ENCODE measurements at places on chromosomes 7 and 10. TPM values are rescaled to one million over a fixed set of nuclear protein-coding genes. Genes with fewer than 3 reads are reported as not detected.
A peak's percentile ranks its signal among the peaks of the same experiment; 100 is the strongest.

DNA sequence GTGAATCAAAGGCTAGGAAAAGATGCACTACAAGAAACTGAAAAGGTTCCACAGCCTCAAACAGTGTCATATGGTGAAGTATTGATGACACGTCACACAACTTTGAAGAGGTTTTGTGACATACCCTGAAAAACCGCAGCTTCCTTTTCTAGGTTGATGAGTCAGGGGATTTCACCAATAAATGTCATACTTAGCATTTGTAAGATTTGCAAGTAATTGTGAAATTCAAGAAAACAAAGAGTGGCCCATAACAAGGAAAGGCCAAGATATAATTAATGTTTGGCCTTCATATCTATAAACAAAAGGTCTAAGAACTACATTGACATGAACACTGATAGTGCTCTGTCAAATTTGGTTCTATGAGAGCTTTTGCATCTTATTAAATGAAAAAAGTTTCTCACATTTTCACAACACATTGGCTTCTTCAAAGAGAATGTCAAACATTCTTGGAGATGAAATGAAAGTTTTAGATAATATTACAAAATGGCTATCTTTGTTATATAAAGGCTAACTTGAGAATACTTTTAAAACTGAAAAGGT is 62.0 kb upstream of the NAMPT start:
- H3K4me1 ChIP-seq = no peaks in the 10 kb centered on the region
- no peaks in the 10 kb centered on the region for H3K36me3 ChIP-seq
- H3K4me3 ChIP-seq = no peak overlapping the region
- no peak overlapping the region for H3K27ac ChIP-seq

The ZNF239 gene
- 10.3 TPM for total RNA-seq

GRCh38 chr7:80197627-80198026 is 63.0 kb downstream of the GNAI1 start:
- DNase-seq = no peak
- peaks cover 3% of the 10 kb centered on the region for H3K36me3 ChIP-seq
- no peaks in the 10 kb centered on the region for H3K27me3 ChIP-seq
- no peaks in the 10 kb centered on the region for H3K4me1 ChIP-seq
- no peak overlapping the region for H3K27ac ChIP-seq

The RBP3 gene
- not detected for total RNA-seq

- H3K27ac ChIP-seq = no peak overlapping the region
- peak; percentile 69 for DNase-seq
- H3K27me3 ChIP-seq = no peaks in the 10 kb centered on the region
- no peak overlapping the region for H3K4me3 ChIP-seq
- H3K4me1 ChIP-seq = peaks cover 6% of the 10 kb centered on the region
Measured at GRCh38 chr7:158495786-158496185, 91.8 kb downstream of the PTPRN2 start.

The MUC12 gene
- 7.0 TPM for total RNA-seq

DNA sequence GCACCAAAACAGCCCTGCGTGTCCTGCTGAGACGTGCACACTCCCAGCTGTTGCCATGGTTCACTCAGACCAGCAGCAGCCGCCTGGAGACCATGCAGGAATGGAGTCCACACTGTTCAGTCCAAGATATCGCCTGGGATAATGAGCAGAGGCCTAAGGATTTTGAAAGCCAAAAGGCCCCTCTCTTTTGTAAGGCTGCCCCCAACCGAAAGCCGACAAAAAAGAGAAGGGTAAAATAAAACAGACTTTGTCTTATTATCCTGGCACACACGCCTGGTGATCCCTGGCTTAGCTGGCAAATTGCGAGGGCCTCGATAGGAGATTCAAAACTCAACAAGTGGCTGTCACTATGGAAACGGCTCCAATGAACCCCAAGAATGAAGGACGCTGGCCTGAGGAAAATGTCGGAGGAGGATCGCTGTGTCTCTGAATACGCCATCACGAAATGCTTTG is 263.6 kb downstream of the SKIDA1 start:
- no peak overlapping the region for H3K27ac ChIP-seq
- no peaks in the 10 kb centered on the region for H3K36me3 ChIP-seq
- H3K4me3 ChIP-seq = no peak overlapping the region
- H3K27me3 ChIP-seq = no peaks in the 10 kb centered on the region

- no peaks in the 10 kb centered on the region for H3K36me3 ChIP-seq
- no peak overlapping the region for H3K27ac ChIP-seq
- H3K4me3 ChIP-seq = no peak overlapping the region
- no peaks in the 10 kb centered on the region for H3K4me1 ChIP-seq
- H3K27me3 ChIP-seq = no peaks in the 10 kb centered on the region
Measured at GRCh38 chr7:4267341-4268039, 414.6 kb upstream of the FOXK1 start.

GRCh38 chr10:25831080-25831479 is 102.9 kb upstream of the MYO3A start:
- H3K4me1 ChIP-seq = peaks cover 4% of the 10 kb centered on the region
- no peak for DNase-seq
- H3K27me3 ChIP-seq = no peaks in the 10 kb centered on the region
- H3K4me3 ChIP-seq = no peak overlapping the region

DNA sequence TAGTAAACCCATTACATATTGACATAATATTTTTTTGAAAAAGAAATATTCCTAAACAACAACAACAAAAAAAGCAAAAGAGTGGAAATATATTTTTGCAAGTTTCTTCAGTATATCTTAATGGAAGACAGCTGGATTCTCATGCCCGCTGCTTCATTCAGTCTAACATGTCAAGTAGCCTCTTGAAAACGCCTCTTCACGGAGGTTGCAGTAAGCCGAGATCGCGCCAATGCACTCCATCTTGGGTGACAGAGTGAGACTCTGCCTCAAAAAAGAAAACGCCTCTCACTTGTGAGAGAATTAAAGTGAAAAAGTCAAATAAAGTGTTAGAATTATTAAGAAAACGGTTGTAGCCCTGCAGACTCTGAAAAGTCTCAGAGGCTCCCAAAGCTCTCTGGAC is 1.3 kb downstream of the CUTC start:
- no peaks in the 10 kb centered on the region for H3K4me1 ChIP-seq
- DNase-seq = no peak
- H3K27me3 ChIP-seq = no peaks in the 10 kb centered on the region
- no peak overlapping the region for H3K27ac ChIP-seq

DNA sequence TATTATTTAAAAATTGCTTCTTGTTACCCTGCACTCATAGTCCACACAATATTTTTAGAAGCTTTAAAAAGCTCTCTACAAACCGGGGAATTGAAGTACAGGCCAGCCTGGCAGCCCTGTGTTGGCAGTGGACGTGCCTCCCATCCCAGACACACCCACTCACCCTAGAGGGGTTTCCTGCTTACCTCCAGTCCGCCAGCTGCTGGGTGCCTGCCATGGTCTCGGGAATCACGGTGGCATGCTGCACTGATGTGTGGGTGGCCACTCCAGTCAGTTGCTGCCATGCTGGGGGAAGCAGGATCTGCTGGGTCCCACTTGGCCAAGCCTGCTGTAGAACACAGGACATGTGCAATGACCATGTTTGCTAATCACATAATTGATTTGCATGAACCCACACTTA is 80.4 kb downstream of the CLEC2L start:
- no peak overlapping the region for H3K27ac ChIP-seq
- H3K4me1 ChIP-seq = no peaks in the 10 kb centered on the region
- DNase-seq = no peak
- no peak overlapping the region for H3K4me3 ChIP-seq
- H3K27me3 ChIP-seq = no peaks in the 10 kb centered on the region

The GPNMB gene
- 0.52 TPM for total RNA-seq

DNA sequence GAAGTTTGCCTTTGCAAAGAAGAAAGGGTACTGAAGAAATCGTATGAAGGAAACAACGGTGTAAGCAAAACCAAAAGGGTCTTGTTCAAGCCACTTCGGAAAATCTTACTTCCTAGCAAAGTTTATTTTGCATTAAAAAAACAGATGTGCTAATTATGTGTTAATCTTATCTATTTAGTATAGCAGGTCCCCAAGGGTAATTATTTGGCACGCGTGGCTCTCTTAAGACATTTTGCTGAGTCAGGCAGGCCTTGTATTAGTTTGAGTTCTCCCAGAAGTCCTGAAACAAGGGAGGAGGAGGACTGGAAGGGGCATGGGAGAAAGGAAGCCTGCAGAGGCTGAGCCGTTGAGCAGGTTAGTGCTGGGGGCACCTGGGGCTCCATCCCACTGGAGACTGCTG is 44.9 kb downstream of the TMEM178B start:
- H3K27me3 ChIP-seq = no peaks in the 10 kb centered on the region
- no peak overlapping the region for H3K27ac ChIP-seq
- peaks cover 1% of the 10 kb centered on the region for H3K4me1 ChIP-seq
- no peaks in the 10 kb centered on the region for H3K36me3 ChIP-seq
- H3K4me3 ChIP-seq = no peak overlapping the region

The GPER1 gene
- 0.24 TPM for total RNA-seq

The HOXA6 gene
- not detected for total RNA-seq

GRCh38 chr7:81960026-81960425 is 190.2 kb upstream of the HGF start:
- no peaks in the 10 kb centered on the region for H3K4me1 ChIP-seq
- no peak for DNase-seq
- no peak overlapping the region for H3K4me3 ChIP-seq
- no peaks in the 10 kb centered on the region for H3K27me3 ChIP-seq

- H3K27ac ChIP-seq = no peak overlapping the region
- no peaks in the 10 kb centered on the region for H3K27me3 ChIP-seq
- H3K4me1 ChIP-seq = no peaks in the 10 kb centered on the region
- no peak overlapping the region for H3K4me3 ChIP-seq
Measured at GRCh38 chr10:88108115-88108610, 244.7 kb downstream of the PTEN start.

The GSTO2 gene
- total RNA-seq = 12.7 TPM

GRCh38 chr7:142809671-142810070 is 38.9 kb downstream of the PRSS2 start:
- no peaks in the 10 kb centered on the region for H3K36me3 ChIP-seq
- DNase-seq = no peak
- H3K4me3 ChIP-seq = no peak overlapping the region
- no peaks in the 10 kb centered on the region for H3K27me3 ChIP-seq

DNA sequence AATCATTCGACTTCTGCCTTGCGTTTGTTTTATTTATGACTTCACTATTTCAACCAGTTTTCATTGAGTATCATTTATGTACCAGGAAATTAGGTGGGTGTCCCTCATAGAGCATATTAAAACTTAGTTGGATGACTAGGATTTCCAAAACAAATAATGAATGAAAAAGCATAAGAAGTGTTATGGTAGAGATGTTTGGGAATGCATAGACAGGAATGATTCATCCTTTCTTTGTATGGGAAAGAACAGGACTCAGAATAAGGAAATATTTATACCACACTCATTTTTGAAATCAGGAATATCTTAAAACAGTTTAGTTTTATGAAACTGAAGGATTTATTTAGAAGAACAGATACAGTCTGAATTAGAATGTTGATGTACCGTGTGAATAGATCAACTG is 315.7 kb downstream of the EXOC4 start:
- H3K36me3 ChIP-seq = no peaks in the 10 kb centered on the region
- H3K27ac ChIP-seq = no peak overlapping the region
- H3K4me1 ChIP-seq = no peaks in the 10 kb centered on the region

The IGF2BP3 gene
- total RNA-seq = 190 TPM

The ERVW-1 gene
- not detected for total RNA-seq

The NPC1L1 gene
- total RNA-seq = not detected

GRCh38 chr10:90858461-90858968 is 676 bp upstream of the HTR7 start:
- no peaks in the 10 kb centered on the region for H3K36me3 ChIP-seq
- H3K27me3 ChIP-seq = peaks cover 14% of the 10 kb centered on the region
- no peak for DNase-seq
- peak overlapping the region; percentile 78 for H3K4me3 ChIP-seq

The NKX1-2 gene
- 34.9 TPM for total RNA-seq

DNA sequence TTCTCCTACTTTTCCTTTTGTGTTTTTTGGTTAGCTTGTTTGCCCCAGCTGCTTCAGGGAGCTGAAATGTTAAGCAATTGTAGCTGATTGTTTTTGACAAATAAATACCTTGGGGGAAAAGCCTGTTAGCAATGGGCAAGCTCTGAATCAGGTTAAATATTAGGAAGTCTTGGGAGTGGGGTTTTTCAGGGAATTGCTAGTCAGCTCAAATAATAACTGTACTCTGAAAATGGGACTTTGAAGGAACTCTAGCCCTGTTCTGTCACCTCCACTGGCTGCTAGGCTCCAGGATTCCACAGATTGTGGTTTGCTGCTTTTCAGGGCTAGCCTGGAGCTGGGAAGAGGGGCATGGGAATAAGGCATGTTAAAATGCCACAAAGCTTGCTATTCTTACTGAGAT is 39.5 kb downstream of the ADK start:
- H3K4me3 ChIP-seq = no peak overlapping the region
- no peaks in the 10 kb centered on the region for H3K27me3 ChIP-seq
- H3K36me3 ChIP-seq = no peaks in the 10 kb centered on the region
- H3K27ac ChIP-seq = no peak overlapping the region
- no peak for DNase-seq

The BLNK gene
- not detected for total RNA-seq

DNA sequence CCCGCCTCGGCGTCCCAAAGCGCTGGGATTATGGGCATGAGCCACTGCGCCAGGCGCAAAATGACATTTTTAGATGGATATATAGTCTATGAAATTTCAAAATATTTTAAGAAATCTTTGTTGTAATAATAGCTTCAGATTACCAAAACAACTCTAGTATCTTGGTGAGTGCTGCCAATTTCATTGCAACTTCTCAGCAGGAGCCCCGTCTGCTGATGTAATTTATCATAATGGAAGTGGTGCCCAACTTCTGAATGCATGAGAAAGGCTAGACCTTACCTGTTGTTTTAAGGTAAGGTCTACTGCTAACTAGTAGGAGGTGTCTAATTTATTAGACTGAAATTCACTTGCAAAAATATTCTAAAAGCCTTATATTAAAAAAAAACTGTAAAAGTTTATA is 20.0 kb downstream of the PDSS1 start:
- H3K4me1 ChIP-seq = no peaks in the 10 kb centered on the region
- no peaks in the 10 kb centered on the region for H3K27me3 ChIP-seq
- DNase-seq = no peak
- no peak overlapping the region for H3K4me3 ChIP-seq
- H3K36me3 ChIP-seq = peaks cover 9% of the 10 kb centered on the region
- H3K27ac ChIP-seq = no peak overlapping the region

GRCh38 chr7:935874-936385 is 18.6 kb downstream of the ADAP1 start:
- DNase-seq = no peak
- no peaks in the 10 kb centered on the region for H3K4me1 ChIP-seq
- no peak overlapping the region for H3K27ac ChIP-seq
- H3K36me3 ChIP-seq = no peaks in the 10 kb centered on the region

- H3K4me3 ChIP-seq = no peak overlapping the region
- peaks cover 13% of the 10 kb centered on the region for H3K36me3 ChIP-seq
- no peaks in the 10 kb centered on the region for H3K4me1 ChIP-seq
- no peak for DNase-seq
- H3K27me3 ChIP-seq = no peaks in the 10 kb centered on the region
- no peak overlapping the region for H3K27ac ChIP-seq
Measured at GRCh38 chr7:690478-691360, 35.8 kb upstream of the DNAAF5 start.
